ENCODE measurements at places on chromosomes 6 and 20. TPM values are rescaled to one million over a fixed set of nuclear protein-coding genes. Genes with fewer than 3 reads are reported as not detected.

The MICAL1 gene
- total RNA-seq, result 16.8 TPM

The HS3ST5 gene
- total RNA-seq, result not detected

GRCh38 chr20:38406476-38406875 lies 28.7 kb downstream of the SNHG17 start:
- no peak for DNase-seq

DNA sequence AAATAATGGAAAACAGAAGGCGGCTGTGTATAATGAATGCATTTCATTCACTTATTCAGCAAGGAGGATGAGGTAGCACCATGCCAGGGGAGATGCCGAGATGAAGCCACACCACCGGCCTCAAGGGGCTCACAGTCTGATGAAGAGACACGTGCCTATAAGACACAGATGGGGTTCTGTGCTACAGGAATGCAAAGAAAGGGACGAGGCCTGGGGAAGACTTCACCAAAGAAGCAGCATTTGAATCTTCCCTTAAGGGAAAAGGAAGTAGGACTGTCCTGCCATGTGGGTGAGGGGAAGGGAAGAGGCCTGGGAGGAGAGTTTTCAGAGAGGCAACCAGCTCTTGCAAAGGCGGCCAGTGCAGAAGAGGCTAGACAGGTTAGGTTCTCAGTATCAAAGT lies 98.9 kb downstream of the PSMG4 start:
- no peak for DNase-seq

DNA sequence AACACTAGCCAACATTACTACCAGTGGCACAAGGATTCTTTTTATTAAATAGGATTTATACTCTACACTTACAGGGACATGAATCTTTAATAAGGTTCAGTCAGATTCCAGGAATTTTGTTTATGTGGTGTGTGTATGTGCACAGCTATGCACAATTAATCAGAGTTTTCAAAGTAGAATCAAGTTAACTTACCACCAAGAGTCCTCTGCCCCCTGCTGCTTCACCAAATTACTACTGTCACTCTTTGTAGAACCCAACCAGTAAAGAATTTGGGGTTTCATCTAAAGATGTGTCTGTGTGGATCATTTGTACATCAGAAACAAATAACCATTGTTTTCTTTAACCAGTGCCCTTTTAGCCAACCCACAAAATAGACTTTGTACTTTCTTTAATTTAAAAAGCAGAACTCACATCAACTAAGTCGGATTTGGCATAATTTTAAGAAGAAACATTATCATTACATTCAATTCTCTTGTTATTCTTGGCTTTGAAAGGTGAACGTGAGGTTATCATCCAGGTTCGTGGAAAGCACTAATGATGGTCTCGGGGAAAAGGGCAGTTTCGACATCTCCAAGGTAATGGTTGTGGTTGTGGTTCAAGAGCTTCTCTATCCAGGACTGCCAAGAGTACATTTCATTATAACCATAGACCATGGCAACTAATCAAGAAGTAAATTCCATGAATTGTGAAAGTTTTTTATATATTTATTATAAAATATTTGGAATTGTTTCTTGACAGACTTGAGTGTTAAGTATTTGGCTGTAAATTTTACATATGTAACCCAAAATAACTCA lies 514.3 kb upstream of the ID4 start:
- DNase-seq, result no peak

Data from dermis microvascular lymphatic vessel endothelial cell (primary cell).